ENCODE measurements at places on chromosomes 3 and 15.
A peak's percentile ranks its signal among the peaks of the same experiment; 100 is the strongest.

DNA sequence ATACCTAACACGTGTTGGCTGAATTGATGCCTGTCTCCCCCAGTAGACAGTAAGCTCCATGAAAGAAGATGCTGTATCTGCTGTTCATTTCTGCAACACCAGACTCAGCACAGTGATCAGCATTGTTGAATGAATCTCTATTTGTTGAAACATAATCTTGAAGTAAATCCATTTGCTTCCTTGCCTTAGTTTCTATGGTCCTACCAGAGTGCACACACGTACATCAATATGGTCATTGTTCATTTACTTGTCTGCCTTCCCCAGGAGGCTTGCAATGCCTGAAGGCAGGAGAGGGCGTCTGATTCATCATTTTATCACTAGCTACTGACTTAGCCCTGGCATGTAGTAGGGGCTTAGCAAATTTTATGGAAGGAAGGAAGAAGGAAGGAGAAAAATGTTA lies 19.2 kb downstream of the RBP2 start:
- DNase-seq: no peak

- peak; percentile 80 for DNase-seq
Measured at GRCh38 chr15:44775953-44776352, 39.6 kb downstream of the TRIM69 start.

GRCh38 chr3:175526609-175527280 lies 667.6 kb downstream of the NAALADL2 start:
- DNase-seq: no peak

GRCh38 chr3:70277304-70277703 lies 35.1 kb downstream of the MDFIC2 start:
- DNase-seq: no peak

- DNase-seq: peak; percentile 59
Measured at GRCh38 chr15:41493205-41493901, at the start of gene ITPKA. Gene ITPKA, plus strand, starts transcription at chr15:41493874. Its CDS starts 54 bp downstream, at chr15:41493928.

DNA sequence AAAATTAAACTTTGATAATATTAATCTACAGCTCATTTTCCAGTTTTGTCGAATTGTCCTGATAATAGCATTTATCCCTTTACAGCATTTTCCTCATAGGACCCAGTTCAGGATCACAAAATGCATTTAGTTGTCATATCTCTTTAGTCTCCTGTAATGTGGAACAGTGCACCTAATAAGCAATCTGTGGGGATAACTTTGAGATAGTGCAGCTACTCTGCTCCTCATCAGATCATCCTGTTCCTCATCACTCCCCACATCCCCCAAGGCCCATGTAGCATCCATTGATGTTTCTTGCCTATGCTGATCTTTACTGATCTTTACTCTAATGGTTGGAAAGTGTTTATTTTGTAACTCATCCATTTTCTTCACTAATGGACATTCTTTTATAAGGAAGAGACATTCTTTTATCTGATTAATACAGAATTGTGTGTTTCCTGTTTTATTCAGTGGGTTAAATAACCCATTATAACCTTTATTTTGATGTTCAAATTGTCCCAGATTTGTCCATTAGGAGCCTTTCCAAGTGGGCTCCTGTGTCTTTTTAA lies 7.5 kb downstream of the RNF111 start:
- no peak for DNase-seq

DNA sequence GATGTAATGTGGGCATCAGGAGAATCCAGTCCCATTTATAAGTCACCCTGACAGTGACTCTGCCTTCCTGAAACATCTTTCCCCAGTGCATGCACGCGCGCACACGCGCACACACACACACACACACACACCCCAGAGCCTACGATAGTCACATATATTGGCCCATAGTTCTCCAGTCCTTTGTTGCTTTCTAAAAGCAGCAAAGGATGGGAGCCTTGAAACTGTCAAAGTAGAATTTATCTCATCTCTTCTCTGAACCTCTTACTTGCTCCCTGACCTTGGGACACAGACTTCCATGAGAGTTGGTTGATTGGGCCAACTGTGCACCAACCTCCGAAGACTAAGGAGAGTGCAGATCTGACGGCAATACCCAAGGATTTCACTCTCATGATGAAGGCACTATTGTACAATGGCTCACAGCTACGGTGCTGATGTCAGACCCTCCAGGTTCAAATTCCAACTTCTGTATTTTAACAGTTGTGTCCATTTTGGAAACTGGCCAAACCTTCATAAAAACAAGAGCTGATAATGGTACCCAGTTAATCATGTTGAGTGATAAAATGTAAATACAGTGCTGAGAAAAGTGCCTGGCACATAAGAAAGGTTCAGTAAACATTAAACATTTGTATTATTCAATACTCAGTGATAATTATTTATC lies 8.3 kb downstream of the CPA3 start:
- DNase-seq: no peak

GRCh38 chr3:109952924-109953323 lies 615.6 kb upstream of the DPPA4 start:
- DNase-seq: no peak

- no peak for DNase-seq
Measured at GRCh38 chr3:191227541-191227940, 28.5 kb downstream of the OSTN start.

DNA sequence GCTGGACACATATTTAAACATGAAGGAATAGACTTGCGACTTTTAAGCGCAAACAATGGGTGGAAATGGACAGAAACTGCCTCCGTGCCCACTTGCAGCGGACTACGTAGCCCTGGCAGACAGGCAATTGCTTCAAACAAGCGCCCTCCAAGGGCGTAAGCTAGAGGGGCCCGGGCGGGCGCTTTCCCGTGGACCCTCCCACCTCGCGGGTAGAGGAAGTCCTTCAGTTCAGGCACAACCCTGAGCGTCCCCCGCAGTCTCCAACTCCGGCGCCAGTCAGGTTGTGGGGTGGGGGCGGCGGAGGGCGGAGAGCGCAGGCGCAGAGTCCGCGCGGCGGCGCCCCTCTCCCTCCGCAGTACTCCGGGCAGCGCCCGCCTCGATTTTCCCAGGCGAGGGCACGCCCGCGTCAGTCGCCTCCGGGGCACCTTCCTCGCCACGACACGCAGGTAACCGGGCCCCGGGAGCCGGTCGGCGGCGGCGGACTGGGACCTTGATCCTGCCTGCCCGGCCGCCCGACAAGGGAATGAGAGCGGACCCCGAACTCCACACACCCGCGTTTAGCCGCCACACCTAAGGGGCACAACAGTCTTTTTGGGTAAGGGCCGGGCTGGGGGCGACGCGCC lies at the start of gene SLC35G2:
Gene SLC35G2, plus strand, starts transcription at position 358 of the 623 bp plus-strand sequence. CDS start 35,335 bp downstream, outside the sequence.
- peak; percentile 58 for DNase-seq

- DNase-seq: no peak
Measured at GRCh38 chr3:78644847-78645246, 1123.0 kb downstream of the ROBO1 start.

GRCh38 chr15:39934397-39935071 lies 619 bp downstream of the EIF2AK4 start:
- no peak for DNase-seq

GRCh38 chr3:152554980-152555379 lies 280.0 kb upstream of the P2RY1 start:
- DNase-seq: no peak

- no peak for DNase-seq
Measured at GRCh38 chr3:186411994-186412393, 50.0 kb upstream of the DGKG start.

DNA sequence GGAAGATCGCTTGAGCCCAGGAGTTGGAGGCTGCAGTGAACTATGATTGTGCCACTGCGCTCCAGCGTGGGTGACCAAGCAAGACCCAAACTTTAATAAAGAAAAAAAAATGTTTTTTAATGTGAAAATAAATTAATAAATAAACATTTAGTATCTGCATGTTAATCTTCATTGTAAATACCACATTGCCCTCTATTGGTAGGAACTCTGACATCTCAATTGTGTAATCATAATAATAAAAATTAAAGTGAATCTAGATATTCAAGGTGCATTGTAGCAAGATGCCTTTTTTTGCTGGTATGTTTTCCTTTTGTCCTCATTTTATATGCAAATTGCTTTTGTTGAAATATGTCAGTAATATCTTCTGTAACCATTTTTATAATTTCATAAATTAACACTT lies 95.0 kb upstream of the LIMD1 start:
- DNase-seq: no peak

DNA sequence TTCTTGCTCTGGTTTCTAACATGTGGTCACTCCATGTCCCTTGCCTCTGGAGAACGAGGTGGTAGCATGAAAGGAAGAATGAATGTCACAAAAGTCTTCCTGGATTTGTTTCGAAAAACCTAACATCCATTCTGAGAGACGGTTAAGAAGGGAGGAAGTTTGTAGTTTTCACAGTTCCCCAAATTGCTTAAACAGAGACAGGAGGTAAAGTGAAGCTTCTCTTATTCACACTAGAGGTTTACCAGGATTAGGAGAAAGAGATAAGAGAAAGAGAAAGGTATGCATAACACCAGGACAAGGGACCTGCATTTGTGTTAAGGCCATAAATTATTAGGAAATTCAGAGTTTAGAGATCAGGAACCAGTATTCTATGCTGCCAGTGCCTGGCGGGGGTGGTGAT lies 228.1 kb downstream of the CPNE4 start:
- DNase-seq: no peak

- DNase-seq: no peak
Measured at GRCh38 chr3:30286811-30287210, 319.6 kb upstream of the TGFBR2 start.

- peak; percentile 37 for DNase-seq
Measured at GRCh38 chr3:132399054-132399929, 18.0 kb upstream of the DNAJC13 start.

DNA sequence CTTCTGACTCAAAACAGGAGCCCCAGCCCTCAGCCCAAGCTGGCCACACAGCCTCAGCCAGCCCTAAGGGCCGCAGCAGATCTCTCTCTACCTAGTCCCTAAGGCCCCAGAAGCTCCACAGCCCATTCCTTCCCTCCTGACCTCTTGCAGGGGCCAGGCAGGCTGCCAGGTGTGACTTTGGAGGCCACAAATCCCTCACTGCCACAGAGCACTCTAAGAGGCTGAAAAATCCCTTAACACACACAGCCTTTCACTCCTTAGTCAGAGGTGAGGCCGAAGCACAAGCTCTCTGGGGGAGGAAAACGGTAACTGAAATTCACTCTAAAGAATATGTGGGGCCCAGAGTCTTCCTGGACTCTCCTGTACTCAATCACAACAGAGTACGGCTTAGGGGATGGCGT lies 23.3 kb downstream of the LRRC2 start:
- no peak for DNase-seq

GRCh38 chr3:74643636-74644035 lies 29.2 kb upstream of the CNTN3 start:
- DNase-seq: no peak

DNA sequence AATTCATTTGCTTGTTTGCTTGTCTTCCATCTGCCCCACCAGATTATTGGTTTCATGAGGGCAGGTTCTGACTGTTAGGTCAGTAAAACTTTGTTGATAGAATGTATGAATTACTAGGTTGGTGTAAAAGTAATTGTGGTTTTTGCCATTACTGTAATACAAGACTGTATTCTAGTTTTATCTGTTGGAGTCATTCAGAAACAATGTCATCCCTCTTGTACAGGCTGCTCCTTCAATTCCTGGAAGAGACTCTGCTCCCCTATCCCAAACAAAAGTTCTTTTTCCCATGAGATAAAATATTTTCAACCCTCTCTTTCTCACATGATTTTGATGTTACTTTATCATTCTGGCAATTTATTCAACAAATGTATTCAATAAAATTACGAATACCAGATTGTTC lies 115.0 kb downstream of the CHST2 start:
- no peak for DNase-seq

GRCh38 chr15:89101302-89102193 lies 13.3 kb downstream of the ABHD2 start:
- DNase-seq: no peak

DNA sequence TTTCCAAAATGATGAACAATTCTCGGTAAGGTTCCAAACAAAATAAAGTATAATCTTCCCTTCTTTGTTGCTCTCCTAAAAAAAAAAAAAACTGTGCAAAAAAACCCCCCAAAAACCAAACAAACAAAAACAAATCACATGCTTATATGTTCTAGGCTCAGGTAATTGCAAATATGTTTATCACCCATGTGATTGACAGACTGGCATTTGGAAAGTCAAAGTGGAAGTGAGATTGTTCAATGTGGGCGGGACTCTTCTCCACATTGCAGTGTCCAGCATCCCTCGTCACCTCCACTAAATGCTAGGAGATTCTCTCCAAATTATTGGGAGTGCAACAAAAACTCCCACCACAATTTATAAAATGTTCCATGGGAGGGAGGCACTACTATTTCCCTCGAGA lies 57.6 kb upstream of the CACNA1D start:
- no peak for DNase-seq

GRCh38 chr3:36248374-36248773 lies 131.9 kb upstream of the STAC start:
- no peak for DNase-seq

DNA sequence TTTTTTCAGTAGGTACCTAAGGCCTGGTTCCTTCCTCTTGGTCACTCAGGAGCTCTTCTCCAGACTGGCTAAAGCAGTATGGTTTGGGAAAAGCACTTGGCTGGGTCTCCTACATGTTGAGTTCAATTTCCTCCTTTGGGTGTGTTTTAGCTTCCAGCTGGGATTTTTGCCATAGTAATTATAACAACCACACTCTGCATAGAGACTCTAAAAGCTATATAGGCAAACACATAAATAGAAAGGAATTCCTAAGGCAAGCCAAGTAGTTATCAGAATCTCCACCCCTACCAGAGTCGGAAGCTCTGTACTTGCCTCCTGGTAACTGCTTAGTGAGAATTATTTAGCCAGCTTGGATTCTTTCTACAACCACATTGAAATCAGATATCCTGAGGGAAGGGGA lies 48.6 kb downstream of the FOXL2 start:
- no peak for DNase-seq

- no peak for DNase-seq
Measured at GRCh38 chr3:134938029-134938525, 143.0 kb downstream of the EPHB1 start.

DNA sequence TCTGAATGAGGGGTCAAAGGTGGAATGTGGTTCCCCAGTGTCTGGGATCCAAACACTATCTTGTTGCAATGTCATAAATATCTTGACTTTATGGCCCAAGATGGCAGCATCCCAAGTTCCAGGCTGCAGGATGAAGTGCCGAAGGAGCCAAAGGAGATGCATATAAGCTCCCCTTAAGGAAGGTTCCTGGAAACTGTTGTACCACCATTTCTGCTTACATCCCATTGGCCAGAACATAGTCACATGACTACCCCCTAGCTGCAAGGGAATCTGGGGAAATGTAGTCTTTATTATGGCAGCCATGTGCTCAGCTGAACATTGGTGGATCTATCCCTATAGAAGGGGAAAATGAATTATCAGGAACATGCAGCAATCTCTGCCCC lies 54.3 kb downstream of the BDH1 start:
- DNase-seq: no peak

- no peak for DNase-seq
Measured at GRCh38 chr15:51861557-51862359, 32.3 kb downstream of the TMOD3 start.

DNA sequence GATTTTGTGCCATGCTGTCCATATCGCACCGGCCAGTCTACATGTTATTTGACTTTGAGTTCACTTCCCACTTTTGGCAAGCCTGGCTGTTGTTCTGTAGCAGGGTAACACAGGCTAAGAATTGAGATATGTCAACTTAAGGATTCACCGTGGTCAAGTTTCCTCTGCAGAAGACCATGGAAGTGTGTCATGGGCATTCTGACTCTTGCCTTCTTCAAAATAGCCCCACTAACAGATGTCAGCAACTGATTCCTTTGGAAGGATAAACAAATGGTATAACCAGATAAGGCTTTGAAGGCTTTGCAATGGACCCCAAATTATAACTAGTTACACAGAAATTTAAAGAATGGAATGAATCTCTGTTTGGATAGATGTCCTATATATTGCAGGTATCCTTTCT lies 20.1 kb upstream of the CD47 start:
- no peak for DNase-seq

GRCh38 chr3:23640471-23641146 lies 165.1 kb upstream of the UBE2E1 start:
- no peak for DNase-seq
